ENCODE measurements at places on chromosomes 16 and 17.
A peak's percentile ranks its signal among the peaks of the same experiment; 100 is the strongest.

DNA sequence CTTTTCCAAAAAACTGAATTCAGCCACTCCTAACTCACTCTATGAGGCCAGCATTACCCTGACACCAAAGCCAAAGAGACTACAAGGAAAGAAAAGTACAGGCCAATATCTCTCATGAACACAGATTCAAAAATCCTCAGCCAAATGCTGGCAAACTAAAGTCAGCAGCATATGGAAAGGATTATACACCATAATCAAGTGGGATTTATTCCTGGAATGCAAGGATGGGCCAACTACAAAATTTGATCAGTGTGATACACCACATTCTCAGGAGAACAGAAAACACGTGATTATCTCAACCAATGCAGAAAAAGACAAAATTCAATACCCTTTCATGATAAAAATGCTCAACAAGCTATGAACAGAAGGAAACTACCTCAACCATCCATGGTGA, 7.7 kb upstream of the AATK start:
- no peak for DNase-seq

GRCh38 chr17:54948380-54948779, 20.1 kb downstream of the COX11 start:
- no peak for DNase-seq

GRCh38 chr17:30969989-30970830, 629 bp upstream of the RNF135 start:
- peak; percentile 22 for DNase-seq

- peak; percentile 41 for DNase-seq
These were observed 41.3 kb downstream of the LMF1 start for GRCh38 chr16:929227-930073.

- no peak for DNase-seq
These were observed 44.7 kb upstream of the MEAK7 start for GRCh38 chr16:84548971-84549844.

DNA sequence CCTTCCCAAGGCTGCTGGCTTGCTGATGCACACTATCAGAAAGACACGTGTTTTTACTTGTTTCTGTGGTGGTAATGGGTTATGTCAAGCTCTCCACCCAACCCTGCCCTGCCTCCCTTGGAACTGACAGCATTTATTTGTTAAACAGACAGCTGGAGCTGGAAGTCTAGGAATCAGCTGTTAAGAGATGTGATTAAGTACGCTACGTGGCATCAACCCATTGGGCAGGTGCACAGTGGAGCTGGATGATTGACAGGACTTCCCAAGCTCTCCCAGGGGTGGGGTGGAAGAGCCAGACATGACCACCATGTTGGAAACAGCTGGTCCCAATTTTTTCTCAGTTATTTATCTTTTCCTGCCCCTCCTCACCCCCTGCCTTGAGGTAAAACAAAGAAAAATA, 49.4 kb downstream of the ADAMTS18 start:
- DNase-seq = no peak

- DNase-seq = no peak
These were observed 34.4 kb downstream of the WWP2 start for GRCh38 chr16:69796285-69797118.
